Urinary bladder (tissue), 4 donors: ENCODE measurements at places on chromosomes 5 and 9. TPM values are rescaled to one million over a fixed set of nuclear protein-coding genes. Genes with fewer than 3 reads are reported as not detected.

TMEM171 gene
- not detected for total RNA-seq

LECT2 gene
- not detected for total RNA-seq

LCNL1 gene
- total RNA-seq: 0.11 TPM

FBLL1 gene
- total RNA-seq: 2.4 TPM

PAX5 gene
- total RNA-seq: 0.26 TPM

ANGPTL2 gene
- 37.7 TPM for total RNA-seq

DNA sequence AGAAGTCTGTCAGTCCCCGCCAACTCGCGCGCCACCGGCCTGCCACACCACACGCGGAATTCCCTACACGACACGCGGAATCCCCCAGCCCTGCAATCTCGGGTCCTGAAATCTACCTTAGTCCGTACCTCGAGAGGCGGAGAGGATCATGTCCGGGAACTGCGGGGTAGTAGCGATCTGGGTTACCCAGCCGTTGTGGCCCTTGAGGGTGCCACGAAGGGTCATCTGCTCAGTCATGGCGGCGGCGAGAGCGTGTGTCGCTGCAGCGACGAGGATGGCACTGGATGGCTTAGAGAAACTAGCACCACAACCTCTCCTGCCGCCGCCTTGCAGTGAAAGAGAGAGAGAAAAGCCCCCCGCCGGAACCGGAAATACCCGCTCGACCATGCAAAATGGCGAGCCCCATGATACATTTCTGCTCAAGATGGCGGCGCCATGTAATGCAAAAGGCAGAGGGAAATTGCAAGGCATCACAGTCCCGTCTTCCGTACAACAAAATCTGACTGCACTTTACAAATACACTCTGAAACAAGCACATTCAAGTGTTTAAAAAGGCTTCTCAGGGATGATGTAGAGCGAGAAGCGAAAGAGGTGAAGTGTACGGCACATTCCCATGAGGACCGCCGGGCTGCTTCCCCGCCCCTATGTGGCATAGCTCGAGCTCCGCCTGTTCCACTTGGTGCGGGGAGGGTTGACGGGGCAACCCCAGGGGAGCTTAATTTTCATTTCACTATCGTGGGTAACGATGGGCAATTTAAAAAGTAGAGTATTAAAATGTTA is at the start of gene RACK1:
Gene RACK1 (minus strand): TSS at position 343 of the 780 bp plus-strand sequence. CDS start 106 bp downstream, at position 237.
- DNase-seq: peak; percentile 91

DNA sequence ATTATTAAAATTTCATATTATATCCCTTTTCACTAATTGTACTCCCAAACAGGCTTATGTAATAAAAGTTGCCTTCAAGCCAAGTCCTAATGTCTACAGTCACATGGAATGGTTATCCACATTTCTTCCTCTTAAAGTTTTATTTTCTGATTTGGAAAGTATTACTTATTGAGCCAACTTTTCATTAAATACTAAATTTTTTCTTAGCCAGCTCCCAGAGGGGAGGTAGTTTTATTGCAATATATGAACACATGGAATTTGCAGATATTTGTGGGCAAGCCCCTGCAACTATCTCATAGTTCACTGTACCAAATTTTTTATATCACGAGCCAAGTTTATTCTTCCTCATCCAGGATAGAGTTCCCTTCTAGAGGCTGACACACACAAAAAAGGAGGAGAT is 332.8 kb upstream of the PTGER4 start:
- DNase-seq: no peak

DNA sequence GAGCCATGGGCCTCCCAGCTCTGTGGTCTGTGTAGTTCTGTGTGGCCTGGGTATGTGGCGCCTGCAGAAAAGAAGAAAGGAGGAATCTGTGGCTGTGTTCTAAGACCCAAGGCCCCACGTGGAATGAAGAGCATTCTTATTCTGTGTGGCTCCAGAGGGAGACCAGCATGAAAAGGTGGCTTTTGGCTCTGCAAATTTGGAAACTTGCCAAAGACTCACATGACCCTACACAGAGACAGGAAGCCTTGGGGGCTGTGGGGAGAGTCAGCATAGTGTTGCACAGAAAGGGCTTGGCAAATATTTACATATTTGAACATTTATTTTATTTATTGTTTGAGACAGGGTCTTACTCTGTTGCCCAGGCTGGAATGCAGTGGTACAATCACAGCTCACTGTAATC is 193.3 kb downstream of the TMEM38B start:
- DNase-seq: no peak

DNA sequence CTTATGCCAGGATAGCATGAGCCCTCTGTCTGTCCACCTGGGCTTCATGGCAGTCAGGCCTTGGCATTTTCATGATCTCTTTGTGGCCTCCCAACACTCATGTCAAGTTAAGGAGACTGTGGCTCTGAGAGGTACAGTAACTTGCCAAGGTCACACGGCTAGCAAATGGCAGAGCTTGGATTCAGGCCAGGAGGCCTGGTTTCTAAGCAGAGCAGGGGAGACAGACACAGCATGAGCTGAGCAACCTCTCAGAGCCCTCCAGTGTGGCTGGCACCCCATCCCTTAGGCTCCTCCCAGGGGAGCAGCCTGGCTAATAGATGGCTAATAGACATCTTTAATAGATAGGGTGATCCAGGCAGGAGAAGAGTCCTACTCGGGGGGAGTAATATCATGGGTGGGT is 4.1 kb downstream of the SYNPO start:
- DNase-seq: no peak

- no peak for DNase-seq
Measured at GRCh38 chr9:130124085-130124860, 47.9 kb upstream of the NCS1 start.

DNA sequence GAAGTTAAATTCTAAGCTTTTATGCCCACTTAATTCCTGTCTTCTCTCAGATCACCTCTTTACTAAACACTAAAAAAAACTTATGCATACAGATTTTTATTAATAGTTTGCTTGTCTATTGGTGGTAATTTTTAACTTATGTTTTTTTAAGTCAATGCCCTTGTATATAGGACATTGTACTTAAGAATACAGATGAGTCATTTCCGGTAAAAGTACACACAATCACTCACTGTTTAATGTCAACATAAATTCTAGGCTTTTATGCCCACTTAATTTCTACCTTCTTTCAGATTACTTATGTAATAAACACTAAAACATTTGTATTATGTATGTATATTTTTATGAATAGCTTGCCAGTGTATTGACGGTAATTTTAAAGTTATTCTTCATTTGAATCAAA is 872.8 kb upstream of the CDH9 start:
- no peak for DNase-seq

- DNase-seq: no peak
Measured at GRCh38 chr5:174222891-174223290, 177.4 kb downstream of the NSG2 start.

DNA sequence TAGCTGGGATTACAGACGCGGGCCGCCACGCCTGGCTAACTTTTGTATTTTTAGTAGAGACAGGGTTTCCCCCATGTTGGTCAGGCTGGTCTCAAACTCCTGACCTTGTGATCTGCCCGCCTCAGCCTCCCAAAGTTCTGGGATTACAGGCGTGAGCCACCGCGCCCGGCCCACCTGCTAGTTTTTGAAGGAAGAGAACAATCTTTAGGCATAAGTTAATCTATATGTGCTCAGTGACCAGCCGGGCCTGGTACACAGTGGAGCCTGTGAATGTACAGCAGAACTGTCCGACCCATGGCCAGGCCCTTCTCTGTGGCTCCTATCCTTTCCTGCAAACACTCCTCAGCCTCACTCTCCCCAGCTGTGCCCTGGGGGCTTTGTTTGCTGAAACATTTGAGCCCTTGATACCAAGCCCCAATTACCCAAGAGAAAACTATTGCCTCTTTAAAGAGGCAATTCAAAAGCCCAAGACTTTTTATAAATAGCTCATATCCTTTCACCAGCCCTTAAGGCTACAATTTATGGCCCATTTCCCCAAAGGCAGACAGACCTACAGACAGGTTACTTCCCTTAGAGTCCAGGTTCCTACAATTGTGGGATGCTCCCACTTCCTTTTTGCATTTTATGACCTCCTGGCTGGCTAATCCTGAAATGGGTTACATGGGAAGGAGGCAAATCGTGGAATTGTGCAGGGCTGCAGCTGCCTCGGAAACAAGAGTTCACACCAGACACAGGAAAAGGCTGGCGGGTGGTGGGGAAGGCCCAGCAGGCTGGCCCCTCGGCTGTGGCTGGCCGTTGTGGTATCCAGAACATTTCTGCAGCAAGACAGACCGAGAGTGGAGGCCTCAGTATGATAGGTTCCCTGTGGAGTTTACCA is 37.5 kb downstream of the SPRY4 start:
- no peak for DNase-seq

DNA sequence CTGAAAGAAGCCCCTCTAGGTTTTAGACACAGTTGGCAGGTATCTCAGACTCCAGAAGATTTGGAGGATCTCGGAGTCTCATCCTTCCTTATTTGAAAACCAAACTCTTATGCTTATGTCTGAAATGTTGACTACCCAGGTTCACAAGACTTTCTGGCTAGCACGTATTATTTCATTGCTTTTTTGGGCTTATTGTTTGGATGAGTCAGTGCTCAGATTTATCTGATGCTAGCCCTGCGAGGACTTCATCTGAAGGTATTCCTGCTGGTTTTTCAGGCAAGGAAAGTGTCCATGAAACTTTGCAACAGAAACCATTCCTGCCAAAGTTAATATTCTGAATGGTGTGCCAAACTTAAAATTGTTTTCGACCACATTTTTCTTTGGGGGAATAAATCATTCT is 8.5 kb downstream of the OSTF1 start:
- no peak for DNase-seq

DNA sequence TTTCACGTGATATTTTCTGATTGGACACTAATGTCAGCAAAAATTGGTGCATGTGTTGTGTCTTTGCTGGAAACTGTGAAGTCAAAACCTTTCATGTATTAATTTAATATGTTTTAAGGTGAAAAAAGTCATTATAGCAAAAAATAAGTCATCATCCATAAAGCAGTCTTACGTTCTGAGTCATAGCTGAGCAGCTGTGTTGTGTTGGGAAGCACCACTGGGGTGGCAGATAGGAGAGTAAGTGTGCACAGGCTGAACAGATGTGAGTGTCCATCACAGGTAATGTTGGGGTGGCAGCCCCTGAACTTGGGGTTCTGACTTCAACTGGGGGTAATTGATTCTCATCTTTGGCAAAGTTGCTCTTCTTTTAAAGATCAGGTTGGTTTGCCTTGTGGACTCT is 156.8 kb downstream of the NXNL2 start:
- DNase-seq: no peak

GRCh38 chr5:157594257-157594656 is 18.7 kb upstream of the ADAM19 start:
- DNase-seq: no peak

DNA sequence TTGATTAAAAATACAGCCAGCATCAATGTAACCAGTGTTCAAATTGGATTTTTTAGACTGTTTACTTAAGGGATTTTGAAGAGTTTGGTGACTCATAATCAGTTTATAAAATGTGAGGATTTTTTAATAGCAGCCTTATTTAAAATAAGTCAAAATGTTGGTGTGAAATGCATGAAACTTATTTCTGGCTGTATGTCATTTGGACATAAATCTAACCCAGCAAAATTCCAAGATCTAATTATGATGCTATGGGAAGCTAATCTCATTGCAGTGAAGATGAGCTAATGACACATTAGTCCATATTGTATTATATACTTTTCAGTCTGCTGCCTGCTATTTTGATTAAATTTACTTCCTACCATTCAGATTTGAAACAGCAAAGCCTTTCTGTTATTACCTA is 140.3 kb downstream of the AOPEP start:
- no peak for DNase-seq

DNA sequence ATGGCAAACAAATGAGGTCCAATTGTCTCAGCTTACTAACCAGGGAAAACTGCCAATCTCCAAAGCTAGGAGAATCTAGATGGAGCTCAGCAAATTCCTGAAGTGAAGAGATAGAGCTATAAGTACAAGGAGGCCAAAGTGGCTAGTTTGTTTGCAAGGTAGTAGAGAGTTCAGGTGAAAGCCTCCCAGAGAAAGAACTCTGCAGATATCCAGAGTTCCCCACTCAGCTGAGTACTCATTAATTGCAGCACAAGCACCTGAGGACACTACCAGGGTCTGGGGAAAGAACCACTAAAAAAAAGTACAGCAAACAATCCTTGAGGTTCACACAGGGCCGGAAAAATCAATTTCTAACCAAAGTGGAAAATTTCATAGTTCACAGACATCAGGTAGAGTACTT is 250.9 kb downstream of the TMEM232 start:
- DNase-seq: no peak
